ENCODE measurements at places on chromosomes 4 and X.
A peak's percentile ranks its signal among the peaks of the same experiment; 100 is the strongest.

DNA sequence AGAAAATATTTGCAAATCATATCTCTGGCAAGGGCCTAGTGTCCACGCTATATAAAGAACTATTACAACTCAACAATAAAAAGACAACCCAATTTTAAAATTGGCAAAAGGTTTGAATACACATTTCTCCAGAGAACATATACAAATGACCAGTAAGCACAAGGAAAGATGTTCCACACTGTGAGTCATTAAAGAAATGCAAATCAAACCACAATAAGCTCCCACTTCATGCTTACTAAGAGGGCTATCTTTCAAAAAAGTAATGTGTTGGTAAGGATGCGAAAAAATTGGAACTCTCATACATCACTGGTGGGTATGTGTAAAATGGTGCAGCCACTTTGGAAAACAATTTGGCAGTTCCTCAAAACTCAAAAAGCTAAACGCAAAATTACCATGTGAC lies 884.0 kb upstream of the INTU start:
- no peak for DNase-seq

- no peak for DNase-seq
Measured at GRCh38 chr4:159443975-159444374, 341.1 kb downstream of the RAPGEF2 start.

DNA sequence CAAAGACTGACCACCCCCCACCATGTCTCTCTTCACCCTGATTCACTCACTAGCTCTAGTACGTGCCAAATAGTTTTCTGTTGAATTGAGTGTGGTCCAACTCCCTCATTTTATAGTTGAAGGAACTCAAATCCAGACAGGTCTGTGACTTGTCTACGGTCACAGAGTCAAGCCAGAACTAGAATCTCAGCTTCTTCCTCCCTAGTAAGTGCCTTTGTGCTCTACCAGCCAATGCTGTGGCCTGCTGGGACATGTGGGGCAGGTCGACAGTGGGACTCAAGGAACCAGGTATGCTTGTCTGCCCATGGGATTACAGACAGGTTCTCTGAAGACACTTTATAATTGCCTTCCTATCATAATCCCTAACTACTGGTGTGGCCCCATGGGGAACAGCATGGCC lies 108.6 kb upstream of the CPEB2 start:
- no peak for DNase-seq

DNA sequence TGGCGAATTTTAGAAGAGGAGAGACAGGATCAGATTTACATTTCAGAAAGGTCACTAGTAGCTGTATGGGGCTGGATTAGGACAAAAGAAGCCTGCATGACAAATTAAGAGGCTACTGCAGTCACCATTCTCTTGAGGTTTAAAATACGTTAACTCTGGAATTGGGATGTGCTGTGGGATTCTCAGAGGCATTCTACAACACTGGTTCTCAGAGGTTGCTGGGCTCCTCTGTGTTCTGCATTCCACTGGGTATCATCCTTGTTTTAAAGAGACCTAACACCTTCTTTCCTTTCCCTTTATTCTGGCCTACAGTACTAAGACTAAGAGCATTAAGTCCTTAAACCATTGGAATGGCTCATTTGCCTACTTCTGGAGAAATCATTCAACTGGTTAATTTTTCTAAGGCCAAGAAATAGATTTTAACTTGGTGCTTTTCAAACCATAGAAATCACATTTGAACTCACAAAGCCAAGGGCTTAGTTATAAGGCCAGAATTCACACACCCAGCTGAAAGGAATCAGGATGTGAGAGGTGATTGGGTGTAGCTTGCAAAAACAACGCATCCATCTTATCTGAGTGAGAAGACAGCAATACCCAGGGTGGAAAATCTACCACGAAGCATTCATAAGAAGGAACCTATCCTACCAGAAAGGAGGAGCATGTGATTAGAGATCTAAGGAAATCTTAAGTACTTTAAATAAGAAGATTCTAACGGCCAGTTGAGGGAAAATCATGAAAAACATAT lies 116.6 kb downstream of the SHISA3 start:
- no peak for DNase-seq

DNA sequence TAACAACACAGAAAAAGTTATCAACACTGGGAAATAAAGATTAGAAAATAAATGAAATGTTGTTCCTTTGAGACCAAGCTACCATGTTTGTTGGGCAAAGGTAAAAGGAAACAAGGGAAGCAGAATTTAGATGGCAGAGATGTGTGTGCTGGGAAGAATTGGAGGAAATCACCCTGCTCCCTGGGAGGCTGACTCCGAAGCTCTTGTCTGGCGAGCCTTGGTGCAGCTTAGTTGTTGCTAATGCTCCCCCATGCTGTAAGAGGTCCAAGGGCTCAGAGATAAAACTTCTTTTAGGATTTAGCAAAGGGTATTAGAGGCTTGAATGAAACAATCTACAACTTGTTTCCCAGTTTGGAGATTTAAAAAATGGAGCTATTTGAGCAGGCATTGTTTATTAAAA lies 123.8 kb upstream of the DDIT4L start:
- DNase-seq: no peak

- peak; percentile 85 for DNase-seq
Measured at GRCh38 chr4:40149960-40150385, 46.9 kb upstream of the RHOH start.

DNA sequence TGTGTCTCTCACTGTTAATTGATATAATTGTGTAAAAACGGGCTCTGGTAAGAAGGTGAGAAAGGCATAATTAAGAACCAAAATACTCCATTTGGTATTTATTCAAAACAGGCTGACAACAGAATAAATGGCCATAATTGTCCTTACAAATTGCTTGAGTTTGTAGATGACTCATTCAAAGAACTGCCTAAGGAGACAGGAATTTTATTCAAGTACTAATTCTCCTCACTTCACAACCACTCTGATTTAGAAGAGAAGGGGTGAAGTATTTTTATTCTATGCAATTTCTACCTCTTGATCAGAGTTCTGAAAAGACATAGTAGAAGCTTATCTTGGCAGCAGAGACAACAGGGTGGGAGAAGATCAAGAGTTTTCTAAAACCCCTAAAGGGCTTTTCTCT lies 43.1 kb downstream of the ATP11C start:
- no peak for DNase-seq

DNA sequence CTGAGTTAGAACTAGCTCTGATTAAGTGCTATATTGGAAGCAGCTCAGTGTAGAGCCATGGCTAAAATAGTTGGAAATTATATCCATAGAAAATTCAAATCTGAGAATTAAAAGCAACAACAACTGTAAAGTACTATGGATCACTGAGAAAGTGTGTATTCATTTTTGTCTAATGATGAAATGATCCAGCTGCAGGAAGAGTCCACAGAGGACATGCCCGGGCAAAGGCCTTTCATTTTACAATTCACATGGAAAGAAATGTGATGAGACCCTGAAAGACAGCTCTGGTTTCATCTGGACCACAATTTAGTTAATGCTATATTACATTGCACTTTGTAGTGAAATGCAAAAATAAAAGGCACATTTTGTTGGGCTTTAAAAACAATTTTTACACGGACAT lies 196.8 kb upstream of the FAT1 start:
- DNase-seq: no peak

DNA sequence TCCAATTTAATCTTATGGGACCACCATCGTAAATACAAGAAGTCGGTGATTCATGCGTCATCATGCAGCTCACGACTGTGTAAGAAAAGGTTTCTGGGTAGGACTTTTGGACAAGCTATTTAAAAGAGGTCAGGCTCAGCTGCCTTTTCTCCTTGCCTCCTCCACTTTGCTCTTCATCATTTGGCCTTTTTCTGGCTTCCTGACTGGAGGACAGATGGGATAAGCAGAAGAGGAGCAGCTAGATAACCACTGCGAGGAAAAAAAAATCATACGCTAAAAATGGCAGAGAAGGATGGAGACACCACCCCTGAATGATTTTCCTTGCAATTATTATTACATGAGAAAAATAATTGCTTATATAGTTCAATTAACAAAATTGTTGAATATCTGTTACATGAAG lies 294.3 kb upstream of the FSTL5 start:
- no peak for DNase-seq

DNA sequence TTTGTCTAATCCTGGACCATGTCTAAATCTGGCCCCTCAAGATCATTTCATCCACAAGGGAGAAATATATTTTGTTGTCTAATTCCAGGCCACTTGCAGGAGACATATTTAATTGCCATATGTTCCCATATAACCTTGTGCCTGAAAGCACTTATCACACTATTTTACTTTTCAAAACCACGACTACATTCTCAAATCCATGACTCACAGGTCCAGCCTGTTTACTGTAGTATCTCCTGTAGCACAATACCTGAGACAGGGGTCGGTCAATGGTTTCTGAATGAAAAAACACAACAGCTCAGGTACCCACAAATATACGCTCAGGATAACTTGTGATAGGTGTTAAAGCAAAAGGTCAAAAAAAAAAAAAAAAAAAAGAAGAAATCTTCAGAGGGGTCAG lies 60.9 kb downstream of the SEC24D start:
- DNase-seq: no peak

- DNase-seq: no peak
Measured at GRCh38 chr4:54513204-54513603, 144.6 kb upstream of the KIT start.

GRCh38 chr4:78065508-78066192 lies 8.5 kb downstream of the FRAS1 start:
- DNase-seq: no peak

- no peak for DNase-seq
Measured at GRCh38 chr4:53365121-53365485, 758 bp downstream of the SCFD2 start.

DNA sequence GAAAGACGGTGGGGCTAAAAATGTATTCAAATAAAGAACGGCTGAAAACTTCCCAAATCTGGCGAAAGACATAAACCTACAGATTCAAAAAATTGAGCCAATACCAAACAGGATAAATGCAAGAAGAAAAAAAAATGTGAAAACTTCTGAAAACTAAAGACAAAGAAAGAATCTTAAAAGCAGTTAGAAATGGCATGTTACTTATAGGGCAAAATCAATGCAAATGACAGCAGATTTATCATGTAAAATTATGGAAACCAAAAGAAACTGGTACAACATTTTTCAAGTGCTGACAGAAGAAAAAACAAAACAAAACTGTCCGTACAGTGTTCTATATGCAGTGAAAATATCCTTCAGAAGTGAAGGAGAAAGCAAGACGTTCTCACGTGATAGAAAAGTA lies 239.0 kb downstream of the PDGFC start:
- DNase-seq: no peak

GRCh38 chr4:125736057-125736456 lies 421.3 kb downstream of the FAT4 start:
- no peak for DNase-seq

DNA sequence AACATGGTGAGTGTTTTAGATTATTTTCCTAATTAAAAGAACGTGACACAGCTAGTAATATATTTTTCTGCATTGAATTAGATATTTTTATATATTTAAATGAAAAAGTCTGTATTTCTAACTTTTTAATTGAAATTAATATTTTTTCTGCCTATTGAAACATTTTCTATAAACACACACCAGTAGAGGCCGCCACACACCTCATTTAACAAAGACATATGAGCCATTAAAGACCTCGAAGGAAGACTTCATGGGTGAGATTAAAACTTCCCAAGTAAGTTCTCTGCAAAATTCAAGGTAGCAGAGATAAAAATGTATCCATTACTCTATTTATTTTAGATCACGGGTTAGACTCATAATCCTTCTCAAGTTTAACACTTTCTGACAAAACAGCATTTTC lies 8.3 kb downstream of the SLITRK2 start:
- DNase-seq: no peak

- DNase-seq: peak; percentile 3
Measured at GRCh38 chrX:15854080-15854655, 445 bp downstream of the AP1S2 start.

DNA sequence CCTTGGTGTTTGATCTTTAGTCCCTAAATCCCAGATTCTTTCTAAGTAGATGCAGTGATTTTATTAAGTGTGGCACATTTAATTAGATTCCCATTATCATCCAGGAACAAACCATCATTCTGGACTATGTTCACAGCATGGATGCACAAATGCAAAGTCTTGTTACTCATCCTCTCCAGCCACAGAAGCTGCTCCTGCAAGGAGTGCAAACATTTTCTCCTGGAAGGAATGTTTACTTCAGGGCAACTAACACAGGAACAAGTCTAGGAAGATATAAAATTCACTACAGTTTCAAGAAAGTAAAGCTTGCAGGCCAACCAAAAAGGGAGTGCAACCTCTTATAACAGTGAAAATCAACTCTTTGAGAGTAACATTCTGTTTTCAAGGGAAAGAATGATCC lies 106.0 kb downstream of the IQCM start:
- no peak for DNase-seq

GRCh38 chr4:173834151-173834550 lies 304.1 kb upstream of the HAND2 start:
- DNase-seq: no peak

GRCh38 chrX:47748576-47748975 lies 88.1 kb upstream of the ZNF81 start:
- no peak for DNase-seq

- no peak for DNase-seq
Measured at GRCh38 chr4:1237981-1238675, 10.8 kb downstream of the CTBP1 start.

GRCh38 chrX:69210581-69210980 lies 45.3 kb upstream of the PJA1 start:
- DNase-seq: no peak

- DNase-seq: no peak
Measured at GRCh38 chr4:67332627-67333026, 212.7 kb downstream of the CENPC start.

DNA sequence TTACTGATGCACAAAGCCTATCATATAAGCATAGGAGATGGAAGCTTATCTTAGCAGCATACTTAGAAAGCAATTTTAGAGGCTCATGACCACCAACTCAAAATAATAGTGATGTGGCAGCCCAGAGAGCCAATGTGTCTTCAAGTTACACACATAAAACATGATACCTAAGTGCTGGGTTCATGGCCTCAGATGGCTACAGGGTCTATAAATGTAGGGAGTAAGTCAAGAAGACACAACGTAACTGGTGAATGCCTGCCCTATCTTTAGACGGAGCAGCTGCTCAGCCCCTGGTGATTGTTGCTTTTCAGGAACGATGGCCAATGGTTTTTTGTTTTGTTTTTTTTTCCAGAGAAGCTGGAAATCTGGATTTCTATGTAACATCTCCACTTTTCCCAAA lies 42.8 kb downstream of the RNF150 start:
- DNase-seq: no peak

DNA sequence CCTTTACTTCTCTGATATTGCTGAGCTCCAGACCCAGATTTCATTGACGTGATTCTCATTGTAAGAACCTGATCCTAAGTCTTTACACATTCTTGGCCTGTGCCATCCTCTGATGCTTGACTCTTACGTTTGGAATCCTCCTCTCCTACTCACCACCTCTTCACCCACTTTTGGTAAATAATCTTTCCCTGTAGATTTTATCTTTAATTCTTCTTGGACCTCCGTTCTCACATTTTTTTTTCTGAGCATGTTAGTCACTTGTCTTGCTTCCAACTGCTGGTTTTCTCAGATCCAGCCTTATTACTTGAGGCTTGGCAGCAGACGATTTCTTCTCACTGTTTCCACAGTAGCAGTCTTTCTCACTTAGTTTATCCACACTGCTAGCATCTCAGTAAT lies 12.4 kb upstream of the SH3RF1 start:
- DNase-seq: no peak

GRCh38 chr4:92636038-92636806 lies 332.5 kb downstream of the GRID2 start:
- no peak for DNase-seq

- DNase-seq: no peak
Measured at GRCh38 chr4:62474802-62475201, 1274.7 kb downstream of the ADGRL3 start.

- no peak for DNase-seq
Measured at GRCh38 chr4:140195806-140196205, 41.8 kb upstream of the MAML3 start.

Data from stimulated activated CD4-positive, alpha-beta T cell treated with anti-CD3 and anti-CD28 coated beads, Interleukin-12 subunit alpha, Interleukin-12 subunit beta, amount 100 ng/mL, for 48 hours (primary cell).